ENCODE measurements at places on chromosomes 13 and 19. TPM values are rescaled to one million over a fixed set of nuclear protein-coding genes. Genes with fewer than 3 reads are reported as not detected.

GRCh38 chr19:33312065-33312464 is 9.7 kb upstream of the CEBPA start:
- DNase-seq: no peak

- peak; percentile 5 for DNase-seq
These were observed 140.6 kb downstream of the LHFPL6 start for GRCh38 chr13:39462428-39462827.

DNA sequence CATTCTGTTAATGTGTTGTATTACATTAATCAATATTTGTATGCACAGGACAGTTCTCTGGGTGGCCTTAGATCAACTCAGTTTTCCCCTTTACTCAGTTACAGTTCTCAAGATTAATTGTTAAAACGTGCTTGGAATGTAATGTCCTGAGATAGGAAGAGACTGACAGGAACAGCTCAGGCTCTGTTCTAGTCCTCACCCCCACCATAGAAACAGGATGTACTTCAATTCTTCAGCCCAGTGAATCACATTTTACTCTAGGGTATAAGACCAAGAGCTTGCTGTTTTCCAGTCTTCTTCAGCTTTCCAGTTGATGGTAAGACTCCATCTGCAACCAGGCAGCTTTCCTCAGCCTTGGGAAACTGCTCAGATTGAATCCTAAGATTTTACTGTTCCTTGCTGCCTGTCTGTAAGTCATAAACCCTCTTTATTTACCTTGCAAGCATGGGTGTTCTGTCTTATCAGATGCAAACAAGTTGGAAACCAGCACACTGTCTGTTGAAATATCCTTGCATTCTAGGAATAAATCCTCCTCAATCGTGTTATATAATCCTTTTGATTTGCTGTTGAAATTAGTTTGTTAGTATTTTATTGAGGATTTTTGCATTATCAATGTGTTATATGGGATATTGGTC is 836.9 kb upstream of the PCDH9 start:
- DNase-seq: no peak

The FAM124A gene
- total RNA-seq: not detected

The PRODH2 gene
- total RNA-seq: not detected

The PDE4C gene
- total RNA-seq: 0.17 TPM

Measured in LHCN-M2 (cell line).